Mucosa of gallbladder (tissue), 1 donor: ENCODE measurements at places on chromosomes 2 and 18. TPM values are rescaled to one million over a fixed set of nuclear protein-coding genes. Genes with fewer than 3 reads are reported as not detected.

Gene LRP1B
- total RNA-seq, result 0.26 TPM

Gene AKAIN1
- not detected for total RNA-seq

Gene CRYGD
- not detected for total RNA-seq

Gene AP1S3
- total RNA-seq, result 43.3 TPM

Gene TMBIM1
- 388 TPM for total RNA-seq

Gene LAMA1
- 0.49 TPM for total RNA-seq

Gene NCKAP5
- 3.9 TPM for total RNA-seq

Gene UPP2
- total RNA-seq, result not detected

Gene PROKR1
- not detected for total RNA-seq

Gene PLEKHH2
- total RNA-seq, result 20.5 TPM

Gene ZBTB14
- total RNA-seq, result 14.1 TPM

Gene LINC00305
- not detected for total RNA-seq

Gene CD8B2
- total RNA-seq, result 0.09 TPM

Gene MRPS9
- 19.0 TPM for total RNA-seq

Gene ALLC
- total RNA-seq, result 0.81 TPM

Gene POTEI
- total RNA-seq, result 0.03 TPM

Gene CARF
- 9.6 TPM for total RNA-seq

Gene SDC1
- total RNA-seq, result 1,059 TPM

Gene MC5R
- total RNA-seq, result not detected

Gene EFHD1
- total RNA-seq, result 6.0 TPM

Gene HOXD10
- total RNA-seq, result not detected

Gene SERPINB4
- not detected for total RNA-seq

Gene ALK
- 0.20 TPM for total RNA-seq

Gene ALPG
- total RNA-seq, result not detected

Gene FOXI3
- not detected for total RNA-seq
